ENCODE measurements at places on chromosomes 2 and 18.

- DNase-seq = no peak
Measured at GRCh38 chr2:196233021-196233804, 61.8 kb upstream of the STK17B start.

DNA sequence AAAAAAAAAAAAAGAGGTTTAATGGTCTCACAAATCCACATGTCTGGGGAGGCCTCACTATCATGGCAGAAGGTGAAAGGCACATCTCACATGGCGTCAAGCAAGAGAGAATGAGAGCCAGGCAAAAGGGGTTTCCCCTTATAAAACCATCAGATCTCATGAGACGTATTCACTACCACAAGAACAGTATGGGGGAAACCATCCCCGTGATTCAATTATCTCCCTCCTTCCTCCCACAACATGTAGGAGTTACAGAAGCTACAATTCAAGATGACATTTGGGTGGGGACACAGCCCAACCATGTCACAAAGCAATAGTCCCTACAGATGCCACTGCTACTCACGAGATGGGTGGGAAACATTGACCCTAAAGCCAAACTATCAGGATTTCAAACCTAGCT is 392.7 kb upstream of the ID2 start:
- DNase-seq = no peak

GRCh38 chr2:226030369-226030768 is 630.9 kb downstream of the NYAP2 start:
- DNase-seq = no peak

DNA sequence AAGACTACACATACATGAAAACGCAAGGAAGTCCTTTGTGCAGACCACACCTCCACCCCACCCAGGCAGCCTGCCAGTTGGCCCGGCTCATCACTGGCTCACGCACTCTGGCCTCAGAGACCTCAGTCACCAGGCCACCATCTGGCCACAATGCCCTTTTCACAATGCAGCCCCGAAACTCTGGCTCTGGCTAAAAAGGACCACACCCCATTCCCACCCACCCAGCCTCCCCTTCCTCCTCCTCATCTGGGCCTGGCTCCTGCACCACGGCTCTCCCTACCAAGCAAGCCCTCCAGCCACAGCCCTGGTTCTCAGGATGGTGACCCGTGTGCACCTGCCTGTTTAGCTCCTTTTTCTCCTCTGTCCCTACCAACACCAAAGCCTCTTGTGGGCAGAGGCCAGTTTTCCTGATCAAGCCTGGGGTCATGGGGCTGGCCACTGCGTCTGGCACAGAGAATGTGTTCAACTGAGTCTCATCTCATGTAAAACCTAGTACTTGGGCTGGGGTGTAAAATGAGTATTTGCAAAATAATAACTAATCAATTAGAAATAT is 7.4 kb downstream of the HDAC4 start:
- DNase-seq = no peak

- no peak for DNase-seq
Measured at GRCh38 chr2:85698184-85698879, 4.2 kb downstream of the GNLY start.

DNA sequence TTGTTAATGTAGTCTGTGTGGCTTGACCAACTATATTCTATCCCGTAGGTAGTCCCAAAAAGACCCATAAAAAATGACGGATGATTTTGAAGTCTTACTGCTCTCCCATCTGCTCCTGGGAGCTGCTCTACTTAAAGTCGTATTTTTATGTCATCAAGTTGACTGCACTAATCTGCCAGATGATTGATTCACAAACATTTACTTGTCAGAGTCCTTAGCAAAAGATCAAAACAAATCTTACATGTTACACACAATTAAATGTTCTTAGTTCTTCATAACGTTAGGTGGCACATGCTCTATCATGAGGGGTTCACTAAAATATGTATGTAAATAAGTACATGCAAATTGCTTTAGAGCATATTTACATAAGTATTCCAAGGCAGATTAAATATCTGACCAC is 498.3 kb upstream of the LRRTM4 start:
- DNase-seq = no peak

DNA sequence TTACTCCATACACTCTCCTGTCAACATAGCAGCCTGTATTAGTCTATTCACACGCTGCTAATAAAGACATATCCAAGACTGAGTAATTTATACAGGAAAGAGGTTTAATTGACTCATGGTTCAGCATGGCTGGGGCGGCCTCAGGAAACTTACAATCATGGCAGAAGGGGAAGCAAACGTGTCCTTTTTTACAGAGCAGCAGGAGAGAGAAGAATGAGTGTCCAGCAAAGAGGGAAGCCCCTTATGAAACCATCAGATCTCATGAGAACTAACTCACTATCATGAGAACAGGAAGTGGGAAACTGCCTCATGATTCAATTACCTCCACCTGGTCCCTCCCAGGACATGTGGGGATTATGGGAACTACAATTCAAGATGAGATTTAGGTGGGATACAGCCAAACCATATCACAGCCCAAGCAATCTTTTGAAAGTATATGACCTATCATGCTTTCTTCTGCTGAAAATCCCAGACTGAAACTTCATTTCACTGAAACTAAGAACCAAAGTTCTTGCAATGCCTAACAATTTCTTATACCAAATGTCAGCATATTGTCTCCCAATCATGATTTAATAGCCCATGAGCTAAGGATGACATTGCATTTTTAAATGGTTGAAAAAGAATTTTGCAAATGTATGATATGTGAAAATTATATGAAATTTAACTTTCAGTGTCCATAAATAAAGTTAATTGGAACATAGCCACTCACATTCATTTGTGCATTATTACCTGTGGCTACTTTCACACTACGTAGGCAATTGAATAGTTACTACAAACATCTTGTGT is 686.8 kb upstream of the ZEB2 start:
- DNase-seq = no peak

- peak; percentile 57 for DNase-seq
Measured at GRCh38 chr2:95346231-95346737, 49.1 kb downstream of the KCNIP3 start.

GRCh38 chr18:8556424-8556823 is 52.8 kb upstream of the RAB12 start:
- DNase-seq = no peak

DNA sequence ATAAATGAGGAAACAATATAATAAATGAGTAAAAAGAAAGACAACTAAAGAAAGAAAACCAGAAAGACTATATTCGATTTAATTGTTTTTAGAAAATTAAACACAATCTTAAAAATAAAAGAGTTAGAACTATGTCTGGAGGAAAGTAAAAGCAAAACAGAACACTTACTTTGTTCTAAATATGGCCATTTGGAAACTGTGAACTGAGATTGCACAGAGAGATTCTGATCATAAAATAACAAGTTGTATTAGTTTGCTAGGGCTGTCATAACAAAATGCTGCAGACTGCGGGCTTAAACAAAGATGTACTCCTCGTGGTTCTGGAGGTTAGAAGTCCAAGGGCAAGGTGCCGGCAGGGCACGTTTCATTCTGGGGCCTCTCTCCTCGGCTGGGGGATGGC is 128.1 kb upstream of the AQP4 start:
- DNase-seq = no peak

DNA sequence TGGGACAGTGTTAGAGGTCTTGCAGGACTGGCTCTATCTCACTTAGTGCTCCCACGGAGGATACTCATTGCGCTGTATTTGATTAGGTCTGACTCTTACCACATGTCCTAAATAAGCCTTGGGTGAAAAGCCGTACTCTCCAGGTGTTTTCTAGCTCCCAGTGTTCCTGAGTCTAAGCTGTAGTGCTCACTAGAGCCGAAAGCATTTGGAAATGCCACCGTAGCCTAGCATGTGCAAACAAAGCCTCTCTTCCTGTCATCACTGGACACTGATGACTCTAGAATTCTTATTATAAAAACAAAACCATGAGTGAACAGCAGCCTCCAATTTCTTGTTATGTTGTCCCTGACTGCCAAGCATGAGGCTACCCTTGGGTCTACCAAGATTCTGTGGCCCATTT is 206.2 kb downstream of the TPGS2 start:
- no peak for DNase-seq

GRCh38 chr2:10030311-10030736 is 13.0 kb upstream of the KLF11 start:
- DNase-seq = no peak

- DNase-seq = no peak
Measured at GRCh38 chr2:196268538-196269338, 97.4 kb upstream of the STK17B start.

DNA sequence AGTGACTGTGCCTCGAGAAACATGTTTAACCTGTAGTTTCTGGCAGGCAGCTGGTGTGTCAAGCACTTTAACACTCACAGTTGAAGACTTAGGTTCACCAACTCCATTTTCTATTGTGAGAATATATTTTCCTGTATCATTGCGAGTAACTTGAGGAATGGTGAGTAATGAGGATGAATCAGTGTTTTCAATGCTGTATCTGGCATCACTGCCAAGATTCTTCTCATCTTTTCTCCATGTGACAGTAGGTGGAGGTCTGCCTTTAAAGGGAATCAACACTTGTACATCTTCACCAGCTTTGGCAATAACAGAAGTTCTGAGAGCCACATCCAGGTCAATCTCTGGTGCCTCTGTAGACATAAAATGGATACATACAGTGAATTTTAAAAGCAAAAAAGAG is 72.8 kb downstream of the PLEKHA3 start:
- no peak for DNase-seq

DNA sequence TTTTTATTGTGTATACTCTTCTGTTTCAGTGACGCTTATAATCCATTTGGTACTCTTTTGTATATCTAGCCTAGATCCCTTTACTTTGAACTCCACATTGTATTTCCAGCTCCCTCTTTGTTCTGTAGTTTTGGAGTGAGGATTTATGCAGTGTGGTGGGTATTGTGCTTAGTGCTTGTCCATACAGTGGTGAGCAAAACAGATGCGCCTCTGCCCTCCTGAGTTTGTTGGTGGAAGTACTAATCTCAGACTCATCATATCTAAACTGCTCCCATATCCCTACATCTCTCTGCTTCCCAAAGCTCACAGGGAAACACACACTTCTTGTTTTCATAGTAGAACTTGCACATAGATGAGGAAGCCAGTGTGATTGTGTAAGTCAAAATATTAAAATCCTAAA is 12.1 kb downstream of the PTCD3 start:
- no peak for DNase-seq

GRCh38 chr2:96111257-96111640 is 5.1 kb downstream of the ADRA2B start:
- DNase-seq = peak; percentile 6

GRCh38 chr2:105888625-105889024 is 143.9 kb downstream of the NCK2 start:
- DNase-seq = no peak

GRCh38 chr2:176280156-176280555 is 10.9 kb downstream of the MTX2 start:
- no peak for DNase-seq

DNA sequence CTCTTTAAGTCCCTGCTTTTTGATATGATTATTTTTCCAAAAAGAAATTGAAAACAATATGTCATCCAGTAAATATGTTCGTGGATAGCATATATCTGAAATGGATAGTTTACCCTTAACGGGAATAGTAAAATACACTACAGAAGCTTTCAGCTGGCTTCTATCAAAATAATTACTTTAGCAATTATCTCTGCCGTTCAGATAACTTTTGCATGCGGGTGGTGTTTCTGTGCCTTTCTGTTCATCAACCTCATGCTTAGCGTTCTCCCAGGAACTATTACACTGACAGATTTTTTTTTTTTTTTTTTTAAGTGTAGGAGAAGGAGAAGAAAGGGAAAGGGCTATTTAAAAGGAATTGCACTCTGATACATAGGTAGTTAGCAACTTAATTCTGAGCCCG is 53.6 kb downstream of the TSHZ1 start:
- no peak for DNase-seq

DNA sequence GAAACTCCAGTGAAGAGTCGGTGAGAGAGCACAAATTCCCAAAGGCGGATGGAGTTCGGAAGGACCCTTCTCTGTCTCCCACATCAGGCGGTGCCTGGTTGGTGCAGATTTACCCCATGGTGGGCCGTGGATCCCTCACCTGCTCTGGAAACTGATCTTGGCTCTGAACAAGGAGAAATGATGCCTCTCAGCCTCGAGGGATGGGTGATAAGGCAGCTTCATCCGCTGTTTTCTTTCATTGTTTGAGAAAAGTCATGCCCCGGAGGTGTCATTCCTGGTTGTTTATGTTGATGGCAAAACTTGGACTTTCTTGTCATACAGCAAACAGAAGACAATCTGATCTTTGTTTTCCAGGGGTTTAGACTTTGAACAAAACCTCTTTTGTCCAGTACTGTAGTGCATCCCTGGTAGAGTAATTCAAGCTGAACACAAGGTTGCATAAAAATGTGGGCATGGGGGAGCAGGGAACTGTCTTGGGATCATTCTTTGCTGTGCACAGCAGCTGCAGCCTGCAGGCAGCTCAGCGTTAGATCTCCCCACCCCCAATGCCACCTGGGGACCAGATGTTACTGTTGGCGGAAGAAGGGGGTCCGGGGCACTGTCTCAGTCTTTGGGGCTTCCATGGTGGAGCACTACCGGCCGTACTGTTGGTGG is 81.3 kb downstream of the NFATC1 start:
- peak; percentile 25 for DNase-seq

GRCh38 chr2:137173463-137173862 is 408.1 kb downstream of the THSD7B start:
- DNase-seq = no peak

GRCh38 chr2:228282376-228282775 is 100.9 kb upstream of the SPHKAP start:
- no peak for DNase-seq

- no peak for DNase-seq
Measured at GRCh38 chr2:42446503-42447271, 47.1 kb downstream of the KCNG3 start.

DNA sequence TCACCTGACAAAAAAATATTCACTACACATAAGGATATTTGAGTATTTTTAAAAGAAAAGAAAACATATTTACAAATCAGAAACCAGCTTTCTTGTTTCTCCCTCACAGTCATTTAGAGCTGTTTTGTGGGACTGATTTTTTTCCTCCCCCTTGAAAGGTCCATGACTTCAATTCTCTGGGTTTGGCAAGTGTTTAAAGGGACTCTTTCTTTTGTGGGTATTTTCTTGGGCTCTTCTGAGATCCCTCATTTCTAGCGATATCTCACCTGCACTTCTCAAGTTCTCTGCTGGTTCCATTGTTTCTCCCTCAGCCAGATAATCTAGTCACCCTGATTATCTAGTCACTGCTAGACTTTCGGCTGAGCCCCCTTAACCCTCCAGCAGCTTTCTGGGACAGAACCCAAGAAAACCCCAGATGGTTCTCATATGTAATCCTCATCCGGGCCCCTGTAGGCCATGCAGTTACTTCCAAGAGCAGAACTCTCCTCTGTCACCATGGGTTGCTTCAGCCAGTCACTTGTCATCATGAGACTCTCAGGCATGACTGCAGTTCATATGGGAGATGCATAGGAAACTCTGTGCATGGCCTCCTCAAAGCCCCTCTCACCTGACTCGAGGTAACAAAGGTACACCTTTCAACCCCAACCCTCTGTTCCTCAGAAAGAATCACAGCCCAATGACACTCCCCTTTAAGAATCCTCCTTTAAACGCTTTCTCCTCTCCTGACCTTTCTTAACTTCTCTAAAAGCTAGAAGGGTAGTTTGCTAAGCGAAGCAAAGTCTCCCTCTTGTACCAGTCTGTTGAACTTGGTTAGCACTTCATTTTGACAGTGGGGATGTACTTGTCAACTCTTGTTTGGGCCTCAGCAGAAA is 36.7 kb upstream of the ITGA4 start:
- DNase-seq = no peak

Data from natural killer cell treated with Interleukin-12 subunit alpha and Interleukin-12 subunit beta and Interleukin-15 and Interleukin-18, amount 100 ng/mL, for 72 hours (primary cell).